ENCODE measurements at places on chromosomes 12 and 14.

DNA sequence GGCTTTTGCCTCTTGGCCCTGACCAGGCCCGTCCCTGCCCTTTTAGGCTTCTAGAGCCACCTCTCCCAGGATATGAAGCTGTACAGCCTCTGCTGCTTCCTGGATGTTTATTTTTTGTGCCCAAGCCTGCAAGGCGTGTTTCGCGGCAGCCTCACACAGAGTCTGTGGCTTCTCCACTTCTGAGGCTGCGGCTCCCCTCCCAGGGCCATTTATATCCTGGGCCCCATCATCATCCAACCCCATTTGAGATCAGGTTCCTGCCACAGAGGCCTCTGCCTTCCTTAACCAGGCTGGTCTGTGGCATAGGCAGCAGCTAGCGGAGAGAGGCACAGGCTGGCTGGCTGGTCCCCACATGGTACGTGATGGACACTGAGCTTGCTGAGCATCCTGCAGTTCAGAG is 114.1 kb upstream of the PWP1 start:
- DNase-seq = no peak

- peak; percentile 69 for DNase-seq
These were observed 17.4 kb downstream of the FOXN3 start for GRCh38 chr14:89399594-89400068.

DNA sequence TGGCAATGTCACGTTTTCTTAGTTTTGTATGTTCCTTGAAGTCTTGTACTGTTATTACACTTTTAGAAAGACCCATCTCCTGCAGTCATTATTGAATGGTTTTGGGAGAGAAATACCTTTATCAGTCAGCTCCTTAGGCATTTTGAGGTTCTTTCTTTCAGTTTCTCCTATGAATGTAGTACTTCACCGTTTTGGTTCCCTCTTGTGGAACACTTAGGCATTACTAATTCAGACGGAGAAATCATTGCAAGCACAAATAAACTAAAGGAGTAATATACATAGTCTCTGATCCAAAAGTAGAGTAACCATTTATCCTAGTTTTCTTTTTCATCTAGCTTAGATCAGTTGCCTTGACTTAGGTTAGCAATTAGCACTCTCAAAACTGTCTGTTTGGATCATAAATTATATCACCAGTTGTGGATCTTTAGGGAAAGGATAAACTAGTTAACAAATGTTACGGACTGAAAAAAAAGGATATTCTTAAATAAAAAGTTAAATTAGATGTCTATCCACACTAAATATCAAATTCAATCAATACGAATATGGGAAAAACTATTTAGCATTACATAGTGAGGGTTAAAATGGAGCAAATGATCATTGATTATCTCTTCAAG is 1538.3 kb upstream of the SEL1L start:
- DNase-seq = no peak

GRCh38 chr12:129145381-129145780 is 292.1 kb downstream of the GLT1D1 start:
- no peak for DNase-seq

DNA sequence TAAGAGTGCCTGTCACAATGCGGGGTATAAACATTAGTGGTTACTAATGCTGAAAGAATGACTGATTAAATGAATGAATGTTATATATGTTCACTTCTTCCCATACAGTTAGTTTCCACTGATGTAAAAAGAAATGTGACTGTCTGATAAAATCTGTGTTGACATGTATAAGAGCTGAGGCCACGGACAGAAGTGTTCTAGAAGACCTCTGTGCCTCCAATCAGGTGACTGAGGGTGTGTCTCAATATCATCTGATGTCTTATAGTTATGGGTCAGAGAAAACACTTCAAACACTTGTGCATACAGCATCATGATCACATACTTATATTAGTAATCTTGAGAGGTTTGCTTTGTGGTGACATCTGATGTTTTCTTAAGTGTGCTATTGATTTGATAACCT is 183.4 kb downstream of the TTC7B start:
- no peak for DNase-seq

- no peak for DNase-seq
These were observed 237.5 kb upstream of the HMGA2 start for GRCh38 chr12:65586796-65587195.

DNA sequence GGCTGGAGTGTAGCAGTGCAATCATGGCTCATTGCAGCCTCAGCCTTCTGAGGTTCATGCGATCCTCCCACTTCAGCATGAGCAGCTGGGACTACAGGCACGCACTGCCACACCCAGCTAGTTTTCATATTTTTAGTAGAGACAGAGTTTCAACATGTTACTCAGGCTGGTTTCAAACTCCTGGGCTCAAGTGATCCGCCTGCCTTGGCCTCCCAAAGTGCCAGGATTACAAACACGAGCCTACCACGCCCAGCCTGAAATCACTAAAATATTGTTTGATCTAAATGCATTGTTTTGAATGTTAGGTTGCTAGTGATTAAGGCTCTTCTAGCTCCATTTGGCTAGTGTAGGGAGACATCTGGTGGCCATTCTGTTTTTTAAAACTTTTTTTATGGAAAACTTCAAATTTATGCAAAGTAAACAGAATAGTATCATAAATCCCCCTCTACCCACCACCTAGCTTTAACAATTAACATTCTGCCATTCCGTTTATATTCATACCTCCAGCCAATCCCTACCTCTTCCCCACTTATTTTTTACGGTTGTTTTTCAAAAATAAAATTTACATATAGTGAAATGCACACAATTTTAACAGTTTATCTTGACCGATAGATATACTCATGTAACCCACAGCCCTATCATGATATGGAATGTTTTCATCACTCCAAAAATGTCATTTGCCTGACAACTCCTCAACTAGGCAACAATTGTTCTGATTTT is 37.8 kb downstream of the MYO1H start:
- no peak for DNase-seq

GRCh38 chr12:63353559-63353958 is 202.6 kb upstream of the AVPR1A start:
- no peak for DNase-seq

DNA sequence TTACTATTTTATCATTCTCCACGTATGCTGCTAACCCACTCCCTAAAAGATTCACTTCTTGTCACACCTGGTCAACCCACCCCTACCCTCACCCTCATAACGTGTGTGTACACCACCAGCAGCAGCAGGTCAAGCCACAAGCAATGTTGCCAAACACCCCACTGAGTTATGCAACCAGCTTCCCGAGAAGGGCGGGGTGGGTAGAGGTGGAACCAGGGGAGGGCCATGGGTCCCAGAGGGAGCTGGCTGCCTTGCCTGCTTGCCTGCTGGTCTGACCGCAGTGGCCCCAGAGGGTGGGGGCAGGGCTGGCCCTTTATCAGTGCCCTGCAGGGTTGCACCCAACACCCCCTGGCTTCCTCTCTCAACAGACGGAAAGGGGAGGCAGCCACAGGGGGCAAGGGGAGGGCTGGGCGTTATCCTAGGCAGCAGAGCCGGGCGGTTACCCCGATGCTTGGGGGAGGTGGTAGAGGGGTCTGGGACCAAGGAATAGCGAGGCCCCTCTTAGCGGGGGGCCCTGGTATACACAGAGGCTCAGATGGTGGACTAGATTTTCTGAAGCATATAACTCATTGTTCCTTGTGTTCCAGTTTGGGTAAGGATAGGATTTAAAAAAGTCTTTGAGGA is 3.5 kb upstream of the NFE2 start:
- DNase-seq = no peak

GRCh38 chr12:111569363-111570083 is 29.6 kb downstream of the ATXN2 start:
- no peak for DNase-seq

GRCh38 chr12:124939421-124940142 is 25.1 kb upstream of the UBC start:
- DNase-seq = peak; percentile 88

GRCh38 chr14:77409131-77409533 is 14.2 kb downstream of the NOXRED1 start:
- no peak for DNase-seq

DNA sequence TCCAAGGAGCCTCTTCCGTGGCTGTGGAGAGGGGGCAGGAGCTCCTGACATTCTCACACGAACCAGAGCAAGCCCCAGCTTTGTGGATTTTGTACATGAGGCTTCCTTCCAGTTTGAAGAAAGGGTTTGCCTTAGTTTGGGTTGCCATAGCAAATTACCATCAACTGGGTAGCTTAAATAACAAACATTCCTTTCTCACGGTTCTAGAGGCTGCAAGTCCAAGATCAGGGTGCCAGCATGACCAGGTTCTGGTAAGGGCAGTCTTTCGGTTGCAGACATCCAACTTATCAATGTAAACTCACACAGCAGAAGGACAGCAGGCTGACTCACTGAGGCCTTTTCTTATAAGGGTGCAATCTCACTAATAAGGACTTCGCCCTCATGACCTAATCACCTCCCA is 25.9 kb upstream of the STAB2 start:
- no peak for DNase-seq

GRCh38 chr14:55118761-55119160 is 10.3 kb upstream of the LGALS3 start:
- no peak for DNase-seq

DNA sequence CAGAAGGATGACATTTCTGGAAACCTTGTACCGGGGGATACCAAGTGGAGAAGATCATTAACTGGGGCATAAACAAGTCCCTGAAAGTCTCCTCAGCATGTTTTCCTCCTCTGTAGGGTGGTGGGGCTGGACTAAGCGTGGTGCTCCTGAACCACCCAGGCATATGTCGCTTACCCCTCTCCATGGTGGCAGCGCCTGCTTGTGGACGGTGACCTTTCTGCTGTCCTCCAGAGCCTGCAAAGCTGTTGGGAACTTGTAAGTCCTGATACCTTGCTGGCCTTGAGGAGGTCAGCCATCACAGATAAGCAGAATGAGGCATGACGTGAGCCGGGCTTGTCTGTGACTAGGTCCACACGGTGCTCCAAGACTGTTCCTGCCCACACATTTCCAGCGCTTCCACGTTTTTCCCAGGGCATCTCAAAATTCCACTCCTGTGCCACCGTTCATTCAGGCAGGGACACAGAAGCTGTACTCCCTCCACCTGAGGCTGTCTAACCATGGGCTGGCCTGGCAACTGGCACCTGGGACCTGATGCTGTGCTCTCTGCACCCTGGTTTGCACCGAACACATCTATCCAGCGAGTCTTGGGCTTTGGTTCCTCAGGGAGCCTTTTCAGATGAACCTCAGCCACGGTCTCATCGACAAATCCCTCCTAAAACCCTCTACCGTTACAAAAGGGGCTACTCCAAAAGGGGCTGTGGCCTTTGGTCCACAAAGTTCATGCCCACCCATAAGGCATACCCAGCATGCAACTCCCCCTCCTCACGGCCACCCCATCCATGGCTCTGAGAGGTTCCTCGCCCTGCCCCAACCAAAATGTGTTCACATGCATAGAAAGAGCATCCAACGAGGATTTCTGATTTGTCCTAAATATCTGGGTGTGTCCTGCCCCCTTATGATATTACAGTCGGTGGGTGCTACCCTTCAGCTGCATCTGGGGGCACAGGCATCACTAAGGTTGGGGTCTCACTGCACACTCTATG is 199.6 kb upstream of the DIO3 start:
- DNase-seq = no peak

DNA sequence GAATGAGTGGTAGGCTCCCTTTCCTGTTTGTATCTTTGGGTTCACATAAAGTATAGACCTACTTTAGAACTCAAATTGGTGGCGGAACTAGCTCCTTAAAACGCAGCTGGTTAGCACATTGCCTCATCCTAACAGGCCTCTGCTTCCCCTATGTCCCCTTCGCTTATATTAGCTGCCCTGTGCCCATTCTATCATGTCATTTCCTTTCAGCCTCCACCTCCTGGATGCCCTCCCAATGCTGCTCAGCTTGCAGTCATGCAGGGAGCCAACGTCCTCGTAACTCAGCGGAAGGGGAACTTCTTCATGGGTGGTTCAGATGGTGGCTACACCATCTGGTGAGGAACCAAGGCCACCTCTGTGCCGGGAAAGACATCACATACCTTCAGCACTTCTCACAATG is 3.5 kb downstream of the DAZAP2 start:
- no peak for DNase-seq

- no peak for DNase-seq
These were observed 485 bp upstream of the PNMA1 start for GRCh38 chr14:73714656-73715081.

DNA sequence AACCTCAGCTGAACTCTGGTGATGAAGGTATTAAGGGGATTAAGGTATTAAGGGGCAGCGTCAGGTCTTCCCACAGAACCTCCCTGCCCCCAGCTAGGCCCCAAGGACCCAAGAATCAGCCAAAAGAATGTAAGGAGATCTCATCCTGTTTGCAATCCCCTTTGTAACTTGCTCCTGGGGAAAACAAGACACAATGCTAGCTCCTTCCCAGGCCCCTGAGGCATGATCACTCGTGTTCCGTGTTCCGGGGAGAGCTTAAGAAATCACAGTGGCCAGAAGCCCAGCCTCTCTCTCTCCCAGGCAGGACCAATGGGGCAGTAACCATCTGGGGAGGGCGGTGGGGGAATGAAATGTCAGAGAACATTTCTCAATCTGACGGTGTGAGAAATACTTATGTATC is 33.2 kb downstream of the PIGH start:
- no peak for DNase-seq

GRCh38 chr12:56159482-56160192 is 1.5 kb downstream of the MYL6 start:
- no peak for DNase-seq

- DNase-seq = no peak
These were observed 5.6 kb upstream of the GAPDH start for GRCh38 chr12:6528539-6529235.

- DNase-seq = no peak
These were observed 6.3 kb upstream of the ATG14 start for GRCh38 chr14:55417955-55418354.

- no peak for DNase-seq
These were observed 26.8 kb downstream of the AMN1 start for GRCh38 chr12:31702047-31702446.

- no peak for DNase-seq
These were observed 85.1 kb upstream of the NAV3 start for GRCh38 chr12:77745624-77746023.

DNA sequence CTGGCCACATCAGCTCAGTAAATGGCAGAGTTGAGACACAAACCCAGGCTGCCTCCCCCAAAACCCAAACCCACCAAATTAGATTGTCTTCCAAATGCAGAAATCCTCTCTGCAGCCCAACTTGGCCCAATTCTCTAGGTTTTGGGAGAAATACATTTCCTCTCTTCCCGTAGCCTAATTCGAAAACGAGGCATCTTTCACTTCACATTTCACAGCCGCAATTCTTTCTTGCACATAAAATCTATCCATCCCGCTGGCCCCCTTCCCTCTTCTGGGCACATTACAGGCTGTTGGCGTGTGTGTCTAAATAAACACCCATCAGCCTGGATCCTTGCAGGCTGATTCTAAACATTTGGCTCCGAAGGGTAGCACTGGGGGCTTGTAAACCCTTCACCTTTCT is 83.8 kb upstream of the VRK1 start:
- DNase-seq = no peak

GRCh38 chr12:93125126-93125525 is 196.0 kb upstream of the EEA1 start:
- no peak for DNase-seq

- DNase-seq = no peak
These were observed 17.8 kb downstream of the PAPOLA start for GRCh38 chr14:96519970-96520369.
